ENCODE measurements at places on chromosomes 12 and 14.

DNA sequence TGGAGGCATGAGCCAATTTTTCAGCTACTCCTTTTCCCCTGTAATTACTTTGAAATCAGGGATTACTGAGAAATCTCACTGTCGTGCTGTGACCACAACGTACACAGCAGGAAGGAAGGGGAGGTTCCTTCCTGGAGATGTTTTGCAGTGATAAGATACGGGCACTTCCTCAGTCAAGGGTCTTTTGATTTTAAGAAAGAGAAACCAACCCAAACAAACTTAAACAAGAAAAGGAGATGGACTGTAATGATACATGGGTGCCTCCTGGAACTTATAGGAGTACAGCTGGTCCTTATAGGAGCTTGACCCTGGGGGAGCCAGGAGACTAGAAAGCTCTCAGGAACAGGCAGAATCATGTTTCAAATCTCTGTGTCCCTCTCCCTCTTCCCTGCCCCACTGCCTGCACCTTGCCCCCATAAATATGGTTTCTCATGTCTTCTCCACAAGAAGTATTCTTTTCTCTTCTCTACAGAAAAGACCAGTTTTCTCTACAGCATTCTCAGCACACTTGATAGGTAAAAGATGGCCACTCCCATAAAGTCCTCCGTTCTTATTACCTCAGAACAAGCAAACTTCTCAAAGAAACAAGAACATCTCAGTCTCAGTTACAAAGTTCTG is 281.1 kb upstream of the AMIGO2 start:
- DNase-seq, result no peak

- peak; percentile 48 for DNase-seq
Observed at GRCh38 chr12:63045020-63045860, 105.8 kb downstream of the AVPR1A start.

- DNase-seq, result peak; percentile 61
Observed at GRCh38 chr12:2613326-2614073, 181.3 kb upstream of the FKBP4 start.

DNA sequence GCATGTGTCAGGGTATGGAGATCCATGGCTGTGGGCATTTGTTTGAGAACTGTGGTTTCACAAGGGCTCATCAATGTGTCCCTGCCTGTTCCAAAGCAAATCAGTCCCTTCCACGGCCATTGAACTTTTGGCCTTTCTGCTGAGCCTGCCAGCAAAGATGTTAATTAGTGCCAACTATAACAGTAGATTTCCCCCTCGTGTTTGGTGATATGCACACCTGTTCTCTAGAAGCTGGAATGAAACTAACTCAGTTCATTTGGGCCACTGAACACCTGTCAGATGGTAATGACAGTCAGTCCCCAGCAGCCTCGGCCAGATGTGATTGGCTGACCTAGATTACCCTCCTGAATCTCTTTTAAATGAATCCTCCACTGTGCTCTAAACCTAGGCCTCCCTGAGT is 43.2 kb downstream of the IRAK3 start:
- DNase-seq, result no peak

DNA sequence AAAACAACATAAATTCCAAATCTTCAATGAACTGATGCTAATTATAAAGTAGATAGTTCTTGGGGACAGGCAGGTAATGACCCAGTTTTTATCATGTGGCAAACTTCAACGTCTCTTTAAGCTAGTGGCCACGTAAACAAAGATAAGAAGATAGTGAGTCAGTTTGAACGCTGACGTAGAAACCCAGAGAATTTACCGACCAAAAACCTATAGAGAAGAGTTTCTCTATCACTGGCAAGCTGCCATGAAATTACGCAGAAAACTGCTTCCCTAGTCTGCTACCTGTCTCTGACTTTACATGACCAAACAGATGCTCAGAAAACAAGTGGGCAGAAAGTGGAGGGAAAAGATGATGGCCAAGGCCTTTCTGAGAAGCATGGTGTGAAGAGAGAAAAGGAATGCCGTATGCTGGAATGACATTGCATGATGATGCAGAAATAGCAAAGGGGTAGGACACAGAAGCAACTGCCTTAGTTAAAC is 136.3 kb downstream of the ITPR2 start:
- DNase-seq, result peak; percentile 38

GRCh38 chr12:53235742-53236442 is 3.9 kb upstream of the RARG start:
- no peak for DNase-seq

GRCh38 chr14:38874721-38875120 is 228.3 kb downstream of the SEC23A start:
- no peak for DNase-seq

DNA sequence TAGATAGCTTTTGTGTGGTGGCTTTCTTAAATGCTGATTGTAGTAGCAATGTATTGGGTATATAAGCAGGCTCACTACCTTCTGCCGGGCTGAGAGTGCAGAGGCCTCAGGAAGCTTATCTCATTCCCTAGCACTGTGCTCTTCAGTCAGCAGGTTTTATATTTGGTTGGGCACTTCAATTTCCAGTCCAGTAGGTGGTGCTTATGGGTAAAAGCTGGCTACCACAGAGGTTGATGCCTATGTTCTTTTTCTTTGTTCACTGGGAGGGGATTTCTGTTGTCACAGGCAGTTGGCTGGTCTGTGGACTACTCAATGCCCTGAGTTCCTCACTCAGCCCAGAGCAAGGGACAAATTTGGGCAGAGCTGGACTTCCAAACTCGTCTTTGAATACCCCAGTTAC is 43.0 kb upstream of the GLIPR1 start:
- DNase-seq, result peak; percentile 36

DNA sequence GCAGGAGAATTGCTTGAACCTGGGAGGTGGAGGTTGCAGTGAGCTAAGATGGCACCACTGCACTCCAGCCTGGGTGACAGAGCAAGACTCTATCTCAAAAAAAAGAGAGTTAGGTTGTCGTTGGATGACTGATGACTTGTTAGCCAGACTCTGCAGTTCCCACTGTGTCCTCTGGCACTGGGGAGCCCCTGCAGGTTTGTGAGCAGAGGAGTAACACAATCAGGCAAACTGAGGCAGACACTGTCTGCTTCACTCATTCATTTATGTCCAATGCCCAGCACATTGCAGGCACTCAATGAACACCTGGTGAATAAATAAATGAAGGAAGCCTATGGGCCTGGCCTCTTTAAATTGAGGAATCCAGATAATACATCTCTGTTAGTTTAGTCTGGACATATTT is 41.2 kb upstream of the BCL11B start:
- DNase-seq, result no peak

DNA sequence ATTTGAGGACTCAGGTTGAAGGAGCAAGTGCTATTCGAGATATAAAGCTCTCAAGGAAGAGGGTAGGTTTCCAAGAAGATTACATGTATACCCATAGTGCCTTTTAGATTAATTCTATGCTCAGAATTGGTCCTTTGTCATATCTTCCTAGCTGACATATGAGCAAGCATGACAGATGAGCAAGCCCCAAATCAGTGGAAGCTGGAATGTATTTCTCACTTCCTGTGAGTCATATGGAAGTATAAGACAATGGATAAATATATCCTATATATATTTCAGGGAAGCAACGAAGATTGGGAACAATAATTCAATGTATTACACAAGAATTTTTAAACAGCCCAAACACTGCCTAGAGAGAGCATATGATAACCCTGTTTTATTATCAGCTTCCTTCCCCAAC is 674.1 kb upstream of the ATXN7L3B start:
- no peak for DNase-seq

DNA sequence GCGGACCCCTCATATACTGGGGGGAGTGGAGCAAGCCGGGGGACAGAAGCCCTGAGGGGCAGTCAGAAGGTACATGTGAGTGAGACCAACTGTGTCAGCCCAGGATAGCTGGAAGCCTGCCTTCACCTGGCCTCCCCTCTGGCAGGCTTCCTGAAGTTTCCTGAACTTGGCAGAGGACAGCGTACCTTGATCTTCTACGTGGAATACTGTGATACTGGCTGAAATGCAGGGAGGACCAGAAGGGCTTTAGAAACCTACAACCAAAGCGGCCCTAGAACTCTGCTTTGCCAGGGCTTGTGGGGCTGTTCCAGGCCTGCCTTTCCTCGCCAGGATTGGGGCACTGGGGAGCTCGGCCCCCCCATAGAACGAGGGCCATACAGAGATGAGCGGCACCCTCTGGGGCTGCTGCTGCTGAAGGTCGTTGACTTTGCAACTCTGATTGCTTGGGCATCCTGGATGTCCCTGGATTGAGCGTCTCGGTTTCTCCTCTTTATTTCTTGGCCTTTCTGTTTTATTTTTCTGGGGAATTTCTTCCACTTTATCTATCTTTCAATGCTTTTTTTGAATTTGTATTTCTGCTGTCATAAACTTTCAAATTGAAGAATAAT is 66.5 kb downstream of the SLC25A47 start:
- DNase-seq, result no peak

- DNase-seq, result no peak
Observed at GRCh38 chr12:123749355-123749754, 12.7 kb upstream of the DNAH10 start.

GRCh38 chr14:56135668-56136067 is 17.5 kb downstream of the PELI2 start:
- no peak for DNase-seq

- DNase-seq, result peak; percentile 43
Observed at GRCh38 chr14:21267431-21267845, 1.8 kb downstream of the HNRNPC start.

GRCh38 chr12:45296046-45296586 is 80.2 kb downstream of the ANO6 start:
- DNase-seq, result peak; percentile 76

GRCh38 chr14:41830714-41831406 is 224.2 kb downstream of the LRFN5 start:
- no peak for DNase-seq

DNA sequence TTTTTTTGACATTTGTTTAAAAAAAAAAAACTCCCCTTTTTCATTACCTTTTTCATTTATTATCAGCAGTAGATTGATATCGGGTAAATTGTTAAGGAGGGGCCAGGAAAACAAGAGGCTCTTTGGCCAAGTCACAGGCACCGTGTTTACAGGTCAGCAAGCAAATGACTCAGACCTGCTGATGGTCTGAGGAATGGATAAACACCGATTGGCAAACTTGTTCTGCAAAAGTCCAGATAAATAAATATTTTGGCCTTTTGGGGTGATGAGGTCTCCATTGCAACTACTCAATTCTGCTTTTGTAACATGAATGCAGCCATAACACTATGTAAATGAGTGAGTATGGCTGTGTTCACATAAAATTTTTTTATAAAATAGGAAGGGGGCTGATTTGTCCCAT is 94.0 kb downstream of the RPS29 start:
- DNase-seq, result no peak

DNA sequence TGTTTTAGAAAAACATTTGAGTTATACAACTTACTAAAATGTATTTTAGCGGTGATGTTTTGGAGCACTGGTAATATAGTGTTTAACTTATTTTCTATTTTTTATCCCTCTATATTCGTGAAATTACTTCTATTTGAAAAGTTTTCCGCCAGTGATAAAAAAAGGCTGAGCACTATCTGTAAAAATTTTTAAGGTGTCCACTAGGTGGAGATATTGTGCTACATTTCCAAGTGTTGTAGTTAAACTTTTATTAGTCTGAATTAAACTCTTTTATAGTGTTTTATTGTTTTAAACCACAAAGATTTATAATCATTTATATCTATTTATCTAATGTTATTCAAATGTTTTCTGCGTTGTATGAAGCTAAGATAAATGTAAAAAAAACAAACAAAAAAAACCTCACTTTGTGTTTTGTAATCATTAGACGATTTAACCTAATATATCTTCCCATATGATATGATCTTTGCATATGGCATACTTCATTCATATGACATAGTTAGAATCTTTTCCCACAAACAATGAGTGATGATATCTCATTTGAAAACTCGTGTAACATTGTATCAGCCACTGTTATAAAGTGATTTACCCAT is 11.8 kb downstream of the ALG10B start:
- DNase-seq, result peak; percentile 75
